ENCODE measurements at places on chromosomes 12 and 14.

GRCh38 chr14:30655124-30655523, 33.0 kb downstream of the SCFD1 start:
- no peak for DNase-seq

- DNase-seq: peak; percentile 38
Measured at GRCh38 chr14:68248481-68249255, 429.1 kb downstream of the RAD51B start.

- no peak for DNase-seq
Measured at GRCh38 chr14:50967790-50968189, 23.5 kb upstream of the PYGL start.

GRCh38 chr14:34023824-34024767, 73.2 kb upstream of the EGLN3 start:
- no peak for DNase-seq

DNA sequence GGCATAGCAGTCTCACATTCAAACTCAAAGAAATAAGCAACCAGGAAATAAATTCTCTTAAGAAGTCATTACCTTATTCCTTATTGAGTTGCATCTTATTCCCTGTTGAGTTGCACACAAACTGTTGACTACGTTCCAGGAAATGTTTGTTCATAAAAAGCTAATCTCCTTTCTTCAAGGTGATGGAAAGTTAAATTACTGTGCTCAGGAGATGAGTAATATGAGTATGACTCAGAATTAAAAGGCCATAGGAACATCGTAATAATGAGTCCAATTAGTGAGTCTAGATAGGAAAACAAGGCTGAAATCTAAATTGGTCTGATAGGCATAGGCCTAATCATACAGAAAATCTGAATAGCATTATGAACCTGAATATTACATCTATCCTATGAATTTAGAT, 203.1 kb downstream of the SLC2A13 start:
- DNase-seq: no peak

DNA sequence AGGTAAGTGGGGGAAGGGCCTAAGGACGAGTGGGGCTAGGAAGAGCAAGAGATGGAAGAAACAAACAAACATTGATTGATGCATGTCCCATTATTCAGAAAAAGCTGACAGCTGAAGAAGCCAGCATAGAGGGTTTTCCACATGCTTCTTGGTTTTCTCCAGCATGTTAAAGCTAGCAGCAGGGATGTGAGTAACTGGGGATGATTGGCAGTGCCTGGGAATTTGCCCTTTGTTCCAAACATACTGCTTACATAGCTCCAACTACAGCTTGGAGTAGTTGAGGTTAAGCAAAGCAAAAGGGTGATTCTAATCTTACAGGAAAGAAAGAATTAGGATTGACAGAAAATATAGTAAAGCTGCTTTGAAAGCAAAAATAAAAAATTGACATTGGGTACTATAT, 68.0 kb upstream of the IFNG-AS1 start:
- DNase-seq: no peak

DNA sequence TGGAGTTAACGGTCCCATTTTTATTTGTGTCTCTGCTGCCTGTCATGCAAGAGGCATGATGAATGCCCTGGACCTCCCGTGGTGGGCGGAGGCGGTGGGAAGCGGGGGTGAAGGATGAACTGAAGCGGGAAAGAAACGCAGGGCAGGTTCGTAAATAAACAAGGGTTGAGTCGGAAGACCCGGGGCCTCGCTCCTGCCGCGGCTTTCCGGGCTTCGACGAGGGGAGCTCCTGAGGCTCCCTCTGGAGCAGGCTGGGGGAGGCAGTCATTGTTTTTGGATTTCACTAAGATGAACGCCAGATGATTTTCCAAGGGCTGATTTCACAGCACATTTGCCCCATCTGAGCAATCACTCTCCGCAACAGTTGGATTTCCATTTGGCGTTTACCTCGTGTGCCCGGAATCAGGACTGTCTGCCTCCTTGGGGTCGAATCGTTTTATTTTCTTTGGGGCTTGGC, 130.2 kb downstream of the SLC38A6 start:
- DNase-seq: no peak

DNA sequence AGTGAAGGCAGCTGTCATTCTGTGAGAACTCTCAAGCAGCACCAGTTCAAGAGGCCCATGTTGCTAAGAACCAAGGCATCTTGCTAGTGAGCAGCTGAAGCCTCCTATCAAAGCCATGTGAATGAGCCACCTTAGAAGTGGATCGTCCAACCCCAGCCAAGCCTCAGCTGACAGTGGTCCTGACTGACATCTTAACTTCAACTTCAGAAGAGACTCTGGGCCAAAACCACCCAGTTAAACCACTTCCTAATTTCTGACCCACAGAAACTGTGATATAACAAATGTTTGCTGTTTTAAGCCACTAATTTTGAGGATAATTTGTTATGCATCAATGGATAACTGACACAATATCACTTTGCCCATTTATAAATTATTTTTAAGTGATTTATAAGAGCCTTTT, 256.0 kb downstream of the RPAP3 start:
- no peak for DNase-seq

DNA sequence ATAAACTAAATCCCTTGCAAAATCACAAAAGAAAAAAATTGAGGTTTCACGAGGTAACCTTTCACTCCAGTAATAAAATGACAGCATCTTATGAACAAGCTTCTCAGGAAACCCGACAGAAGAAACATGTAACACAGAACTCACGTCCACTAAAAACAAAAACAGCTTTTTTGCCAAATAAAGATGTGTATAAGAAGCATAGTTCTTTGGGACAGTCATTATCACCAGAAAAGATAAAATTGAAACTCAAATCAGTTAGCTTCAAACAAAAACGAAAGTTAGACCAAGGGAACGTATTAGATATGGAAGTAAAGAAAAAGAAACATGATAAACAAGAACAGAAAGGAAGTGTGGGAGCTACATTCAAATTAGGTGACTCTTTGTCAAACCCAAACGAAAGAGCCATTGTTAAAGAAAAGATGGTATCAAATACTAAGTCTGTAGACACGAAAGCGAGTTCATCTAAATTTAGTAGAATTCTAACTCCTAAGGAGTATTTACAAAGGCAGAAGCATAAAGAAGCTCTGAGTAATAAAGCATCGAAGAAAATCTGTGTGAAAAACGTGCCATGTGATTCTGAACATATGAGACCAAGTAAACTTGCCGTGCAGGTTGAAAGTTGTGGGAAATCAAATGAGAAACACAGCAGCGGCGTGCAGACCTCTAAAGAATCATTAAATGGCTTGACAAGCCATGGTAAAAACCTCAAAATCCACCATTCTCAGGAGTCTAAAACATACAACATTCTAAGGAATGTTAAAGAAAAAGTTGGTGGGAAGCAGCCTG, 25.8 kb downstream of the RESF1 start:
- DNase-seq: no peak

GRCh38 chr12:73935817-73936216, 601.8 kb upstream of the ATXN7L3B start:
- no peak for DNase-seq

DNA sequence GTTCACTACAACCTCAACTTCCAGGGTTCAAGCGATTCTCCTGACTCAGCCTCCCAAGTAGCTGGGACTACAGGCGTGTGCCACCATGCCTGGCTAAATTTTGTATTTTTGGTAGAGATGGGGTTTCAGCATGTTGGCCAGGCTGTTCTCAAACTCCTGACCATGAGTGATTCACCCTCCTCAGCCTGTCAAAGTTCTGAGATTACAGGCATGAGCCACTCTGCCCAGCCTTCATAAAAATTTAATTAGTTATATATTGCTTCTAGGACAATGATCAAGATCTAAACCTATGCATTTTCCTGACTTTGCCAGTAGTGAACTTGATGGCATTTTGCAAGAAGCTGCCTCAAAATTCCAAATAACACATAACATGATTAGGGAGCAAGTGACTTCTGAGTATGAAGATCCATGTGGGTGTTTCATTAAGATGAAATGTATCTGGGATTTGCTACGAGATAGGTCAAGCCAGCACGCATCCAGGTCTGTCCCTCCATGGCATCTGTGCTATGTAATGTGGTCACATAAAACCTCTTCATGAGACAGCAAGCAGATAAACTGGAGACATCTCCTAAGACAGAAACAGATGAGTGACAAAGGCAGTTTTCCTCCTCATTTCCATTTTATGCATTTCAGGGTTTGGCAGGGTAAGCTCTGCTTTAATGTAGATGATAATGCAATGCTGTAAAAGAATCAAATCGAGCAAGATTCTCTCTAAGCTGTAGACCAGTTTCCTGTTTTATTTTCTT, 319.4 kb upstream of the ATP2B1 start:
- DNase-seq: no peak

DNA sequence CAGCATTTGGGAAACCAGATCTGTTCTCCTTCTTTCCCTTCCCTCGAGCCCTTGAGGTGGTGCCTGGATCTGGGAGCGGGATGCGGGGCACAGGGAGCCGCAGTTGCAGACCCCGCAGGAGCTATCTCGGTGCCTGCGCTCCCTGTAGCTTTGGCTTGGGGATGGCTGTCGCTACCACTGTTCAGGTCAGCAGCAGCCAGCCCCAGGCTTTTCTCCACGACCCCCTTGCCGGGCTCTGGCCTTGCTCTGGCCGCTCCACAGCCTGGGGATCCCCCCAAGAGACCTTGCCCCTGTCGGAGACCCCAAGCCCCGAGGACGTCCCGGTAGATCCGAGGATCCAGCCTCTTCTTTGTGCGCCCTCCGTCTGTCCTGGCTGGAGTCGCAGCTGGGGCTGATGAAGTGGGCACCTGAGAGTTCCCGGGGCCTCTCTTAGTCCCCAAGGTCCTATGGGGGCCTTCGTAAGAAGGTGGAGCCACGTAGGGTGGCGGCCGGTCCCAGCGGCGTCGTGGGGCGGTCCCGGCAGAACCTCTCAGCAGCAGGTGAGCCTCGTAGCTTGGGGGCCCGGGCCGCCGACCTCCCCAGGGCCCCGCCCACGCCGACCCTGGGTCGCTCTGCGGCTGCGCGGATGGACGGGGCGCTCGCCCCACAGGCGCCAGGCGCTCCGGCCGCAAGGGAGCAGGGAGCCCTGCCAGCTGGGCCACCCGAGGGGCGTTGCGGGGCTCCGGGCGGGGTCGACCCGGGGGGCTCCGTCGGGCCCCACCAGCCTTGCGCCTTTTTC, 1.3 kb downstream of the DDN start:
- DNase-seq: no peak

- no peak for DNase-seq
Measured at GRCh38 chr14:50061664-50062437, 54.5 kb downstream of the VCPKMT start.

- no peak for DNase-seq
Measured at GRCh38 chr12:20444595-20445170, 76.3 kb downstream of the PDE3A start.

DNA sequence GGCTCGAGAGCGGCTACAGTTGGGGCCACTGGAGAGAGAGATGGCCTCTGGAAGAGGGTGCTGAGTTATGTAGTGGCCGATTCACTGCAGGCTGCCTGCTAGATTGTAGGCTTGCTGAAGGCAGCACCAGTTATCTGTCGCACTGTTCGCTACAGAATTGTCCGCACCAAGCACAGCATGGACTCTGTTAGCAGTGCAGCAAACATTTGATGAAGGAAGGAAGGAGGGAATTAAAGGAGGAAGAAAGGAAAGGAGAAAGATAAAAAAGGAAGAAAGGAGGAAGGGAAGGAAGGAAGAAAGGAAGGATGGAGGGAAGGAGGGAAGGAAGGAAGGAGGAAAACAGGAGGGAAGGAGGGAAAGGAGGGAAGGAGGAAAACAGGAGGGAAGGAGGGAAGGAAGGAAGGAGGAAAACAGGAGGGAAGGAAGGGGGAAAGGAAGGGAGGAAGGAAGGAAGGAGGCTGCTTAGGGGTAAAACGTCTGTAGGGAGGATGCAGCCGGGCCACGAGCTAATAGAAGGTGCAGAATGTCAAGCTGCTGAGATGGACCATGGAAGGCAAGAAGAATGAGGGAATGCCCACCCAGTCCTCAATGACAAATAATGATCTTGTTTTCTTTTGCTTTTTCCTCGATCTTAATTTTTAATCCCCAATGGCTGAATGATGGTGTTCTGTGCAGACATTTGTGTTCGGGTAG, 27.3 kb upstream of the ADIPOR2 start:
- DNase-seq: no peak

- no peak for DNase-seq
Measured at GRCh38 chr12:39122562-39123204, 217.3 kb upstream of the CPNE8 start.

GRCh38 chr12:25817166-25817565, 141.3 kb upstream of the RASSF8 start:
- no peak for DNase-seq

DNA sequence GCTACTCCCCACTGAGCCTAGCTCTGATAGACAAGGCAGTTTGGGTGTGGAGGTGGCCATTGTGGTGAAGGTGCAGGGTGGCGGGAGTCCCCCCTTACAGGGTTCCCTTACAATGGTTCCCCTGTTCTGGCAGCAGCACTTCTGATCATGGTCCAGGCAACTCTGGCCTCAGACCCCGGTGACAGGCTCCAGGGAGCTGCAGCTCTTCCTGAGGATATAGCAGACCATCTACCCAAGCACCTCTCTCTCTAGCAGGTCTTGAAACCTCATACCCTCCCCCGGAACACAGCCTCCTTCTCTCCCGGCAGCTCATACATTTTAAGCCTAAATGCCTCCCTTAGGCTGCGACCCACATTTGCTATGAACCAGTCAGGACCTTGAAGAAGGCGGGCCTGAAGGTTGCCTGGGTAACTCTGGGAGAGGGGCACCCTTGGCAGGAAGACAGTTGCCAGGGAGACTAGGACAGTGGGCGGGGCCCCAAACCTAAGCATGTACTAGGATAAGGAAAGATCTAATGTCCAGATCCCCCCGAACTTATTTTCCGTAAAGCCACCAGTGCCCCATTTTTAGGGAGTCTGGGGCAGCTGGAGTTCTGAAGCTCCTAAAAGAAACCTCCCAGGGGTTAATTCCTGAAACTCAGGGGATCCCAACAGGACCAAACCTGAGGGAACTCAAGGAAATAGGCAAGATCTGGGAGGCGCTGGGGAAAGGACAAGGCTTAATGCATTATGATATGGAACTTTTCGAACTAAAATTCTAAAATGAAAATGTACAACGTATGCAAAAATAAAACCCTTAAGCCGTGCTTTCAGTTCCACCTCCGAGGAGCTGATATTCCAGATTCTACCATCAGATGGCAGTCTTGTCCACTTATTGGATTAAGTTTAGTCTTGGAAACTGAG, 4.5 kb upstream of the GDF11 start:
- DNase-seq: peak; percentile 81

DNA sequence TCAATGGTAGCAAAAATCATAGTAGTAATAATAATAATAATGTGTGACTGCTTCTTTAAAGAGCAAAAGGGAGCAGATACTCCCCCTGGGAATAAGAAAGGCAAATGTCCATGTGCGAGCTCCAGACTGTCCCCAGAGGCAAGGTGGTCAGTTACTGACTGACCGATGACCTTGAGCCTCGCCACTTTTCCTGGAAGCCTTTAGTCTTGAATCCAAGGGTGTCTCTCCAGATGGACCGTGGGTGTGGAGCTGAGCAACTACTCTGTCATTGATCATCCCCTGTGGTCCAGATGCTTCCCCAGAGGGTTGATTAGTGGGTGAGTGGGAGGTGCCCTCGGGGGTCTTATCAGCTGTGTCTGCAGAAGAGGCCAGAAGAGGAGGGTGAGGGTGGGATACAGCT, 418.5 kb upstream of the TBX3 start:
- DNase-seq: no peak

Data from NCI-H748 treated with DMSO at 0.1 percent for 48 hours (cell line).